ENCODE measurements at places on chromosomes 1 and 21. TPM values are rescaled to one million over a fixed set of nuclear protein-coding genes. Genes with fewer than 3 reads are reported as not detected.

GRCh38 chr1:174954073-174954460 is 45.7 kb upstream of the CACYBP start:
- H3K27ac ChIP-seq = peak overlapping the region; percentile 85
- no peak overlapping the region for H3K4me3 ChIP-seq
- peaks cover 24% of the 10 kb centered on the region for H3K4me1 ChIP-seq
- no peaks in the 10 kb centered on the region for H3K27me3 ChIP-seq
- no peak for DNase-seq

GRCh38 chr21:45507888-45508508 is 34.2 kb downstream of the SLC19A1 start:
- no peak overlapping the region for H3K27ac ChIP-seq
- no peak overlapping the region for H3K4me3 ChIP-seq
- H3K27me3 ChIP-seq = no peaks in the 10 kb centered on the region
- peaks cover 11% of the 10 kb centered on the region for H3K36me3 ChIP-seq
- no peaks in the 10 kb centered on the region for H3K4me1 ChIP-seq

- H3K27ac ChIP-seq = no peak overlapping the region
- no peaks in the 10 kb centered on the region for H3K27me3 ChIP-seq
- no peak for DNase-seq
- H3K4me1 ChIP-seq = peaks cover 2% of the 10 kb centered on the region
Measured at GRCh38 chr1:199123615-199124014, 484.8 kb downstream of the PTPRC start.

ATP13A2 gene
- total RNA-seq = 93.1 TPM

DNA sequence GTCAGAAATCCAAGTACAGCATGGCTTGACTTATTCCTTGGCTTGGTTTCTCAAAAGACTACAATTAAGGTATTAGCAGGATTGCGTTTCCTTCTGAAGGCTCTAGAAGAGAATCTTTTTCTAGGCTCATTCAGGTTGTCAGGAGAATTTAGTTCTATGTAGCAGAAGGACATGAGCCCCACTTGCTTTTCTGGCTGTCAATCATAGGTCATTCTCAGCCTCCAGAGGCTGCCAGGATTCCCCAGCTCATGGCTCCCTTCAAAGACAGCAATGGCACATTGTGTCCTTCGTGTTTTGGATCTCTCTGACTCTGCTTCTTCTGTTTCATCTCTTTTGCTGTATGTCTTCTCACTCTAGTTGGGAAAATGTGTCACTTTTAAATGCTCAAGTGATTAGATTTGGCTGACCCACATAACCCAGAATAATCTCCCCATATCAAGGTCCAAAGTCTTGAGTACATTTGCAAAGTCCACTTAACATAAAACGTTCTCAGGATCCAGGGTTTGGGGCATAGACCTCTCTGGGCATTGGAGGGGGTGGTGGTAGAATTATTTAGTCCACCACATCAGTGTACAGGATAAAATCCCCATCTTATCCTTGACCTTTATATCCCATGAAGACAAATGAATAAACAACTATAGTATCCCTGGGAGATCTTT is 126.7 kb upstream of the BCL9 start:
- H3K4me3 ChIP-seq = no peak overlapping the region
- H3K27ac ChIP-seq = no peak overlapping the region
- H3K4me1 ChIP-seq = 0 out of 2 replicates have a peak, but pooled peaks cover 2% of the 10 kb centered on the region
- peaks cover 13% of the 10 kb centered on the region for H3K36me3 ChIP-seq
- no peak for DNase-seq
- no peaks in the 10 kb centered on the region for H3K27me3 ChIP-seq
